Activated CD8-positive, alpha-beta T cell treated with anti-CD3 and anti-CD28 coated beads for 36 hours (primary cell): ENCODE measurements at places on chromosomes 12 and 14.

DNA sequence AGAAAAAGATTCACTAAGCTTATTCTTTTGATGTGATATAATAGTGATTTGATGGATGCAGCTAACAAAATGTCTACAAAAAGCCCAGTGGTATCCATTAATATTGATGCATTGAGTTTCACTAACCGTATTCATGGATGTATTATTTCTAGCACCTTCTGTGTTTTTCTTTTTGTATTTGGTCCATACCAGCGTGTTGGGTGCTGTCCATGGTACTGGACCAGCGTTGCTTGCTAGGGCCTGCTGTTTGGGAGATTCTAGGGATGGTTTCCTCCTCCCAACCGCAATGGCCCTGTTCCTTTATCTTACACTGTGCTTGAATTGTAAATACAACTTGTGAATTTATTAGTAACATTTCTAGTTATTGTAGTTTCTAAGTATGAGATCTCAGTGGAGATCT, 31.7 kb downstream of the ANO4 start:
- DNase-seq: peak; percentile 33

DNA sequence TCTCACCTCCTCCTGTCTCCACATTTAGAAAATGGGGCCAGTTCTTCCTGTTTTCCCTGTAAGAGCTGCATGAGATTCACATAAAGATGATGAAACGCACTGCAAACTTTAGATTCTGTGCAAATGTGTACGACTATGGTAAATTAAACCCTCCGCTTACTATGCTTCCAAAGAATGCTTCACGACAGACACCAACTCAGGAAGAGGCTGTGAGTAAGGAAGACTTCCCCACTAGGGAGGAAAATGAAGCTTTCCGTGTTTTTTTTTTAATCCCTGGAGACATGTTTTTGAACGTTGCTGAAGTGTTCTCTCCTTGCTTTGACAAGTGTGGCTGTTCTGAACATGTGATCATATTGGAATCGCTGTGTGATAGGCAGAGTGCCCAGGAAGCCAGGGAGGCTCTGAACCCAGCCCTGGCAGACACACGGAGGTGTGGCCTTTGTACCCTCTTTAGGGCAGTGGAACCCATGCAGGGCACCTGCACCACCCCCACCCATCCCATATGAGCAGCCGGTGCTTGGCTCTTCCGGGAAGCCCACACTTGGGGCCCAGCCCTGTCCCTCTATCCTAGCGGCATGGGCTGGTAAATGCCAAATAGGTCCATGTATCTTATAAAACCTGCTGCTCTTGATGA, 7.5 kb upstream of the SYNE3 start:
- DNase-seq: peak; percentile 75

DNA sequence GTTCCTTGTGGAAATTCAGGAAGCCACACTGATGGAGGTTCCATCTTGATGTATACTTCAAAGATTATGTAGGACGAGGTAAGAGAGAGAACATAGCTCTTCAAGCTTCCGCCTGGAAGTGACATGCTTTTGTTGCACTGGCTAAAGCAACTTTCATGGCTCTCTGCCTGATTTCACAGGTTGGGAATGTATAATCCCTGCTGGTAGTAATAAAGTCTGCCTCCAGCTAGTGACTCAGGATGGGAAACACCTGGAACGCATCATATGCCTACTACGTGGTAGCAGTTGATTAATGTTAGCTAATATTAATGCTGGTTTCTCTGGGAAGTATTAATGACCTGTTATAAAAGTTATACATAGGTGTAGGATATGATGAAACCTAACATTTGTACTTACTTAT, 71.1 kb downstream of the PELI2 start:
- no peak for DNase-seq

- DNase-seq: no peak
Measured at GRCh38 chr14:61406198-61406597, 84.8 kb downstream of the PRKCH start.

- peak; percentile 65 for DNase-seq
Measured at GRCh38 chr14:104689109-104689880, at the start of gene INF2. Gene INF2, plus strand, starts transcription at chr14:104689618. Its CDS starts 11,748 bp downstream, at chr14:104701366.

DNA sequence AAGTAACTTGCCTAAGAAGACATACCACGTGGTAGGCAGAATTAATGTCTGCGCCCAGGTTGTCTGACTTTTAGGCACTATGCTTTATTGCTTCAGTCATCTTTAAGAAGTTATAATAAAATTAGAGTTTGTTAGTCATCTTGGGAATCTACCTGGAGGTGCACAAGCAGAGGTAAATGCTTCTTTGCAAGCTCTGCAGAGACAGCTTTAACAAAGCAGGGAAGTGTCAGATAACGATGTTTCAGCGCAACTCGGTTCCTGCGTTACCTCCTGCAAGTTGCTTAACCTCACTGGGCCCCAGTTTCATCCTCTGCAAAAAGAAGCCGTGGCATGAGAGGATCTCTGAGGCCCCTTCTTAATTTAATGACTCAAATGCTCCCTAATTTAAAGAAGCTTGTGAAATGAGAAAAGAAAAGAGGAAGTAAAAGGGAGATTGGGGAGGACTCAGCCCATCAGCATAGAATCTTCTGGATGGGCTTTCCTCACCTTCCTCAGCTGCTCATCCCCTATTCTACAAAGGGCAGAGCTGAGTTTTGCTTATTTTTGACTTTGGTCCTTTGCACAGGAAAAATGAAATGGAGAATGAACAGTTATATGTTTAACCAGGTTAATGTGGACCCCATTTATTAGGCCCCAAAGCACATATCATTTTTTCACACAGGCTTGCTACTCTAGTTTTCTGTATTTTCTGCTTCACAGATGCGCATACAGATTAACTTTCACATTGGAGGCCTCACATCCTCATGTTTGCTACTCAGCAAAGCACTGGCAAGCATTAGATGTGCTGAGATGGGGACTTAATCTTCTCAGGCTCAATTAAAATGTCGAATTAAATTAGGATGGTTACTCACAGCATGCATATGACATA, 5.1 kb downstream of the ARHGDIB start:
- DNase-seq: peak; percentile 62

- DNase-seq: no peak
Measured at GRCh38 chr12:43352001-43352400, 200.0 kb downstream of the ADAMTS20 start.

GRCh38 chr12:51904951-51905470, 2.3 kb upstream of the ACVRL1 start:
- no peak for DNase-seq

GRCh38 chr14:87992346-87992717, 650 bp downstream of the GALC start:
- DNase-seq: no peak

GRCh38 chr12:123115409-123116121, 35.3 kb downstream of the PITPNM2 start:
- DNase-seq: peak; percentile 46

DNA sequence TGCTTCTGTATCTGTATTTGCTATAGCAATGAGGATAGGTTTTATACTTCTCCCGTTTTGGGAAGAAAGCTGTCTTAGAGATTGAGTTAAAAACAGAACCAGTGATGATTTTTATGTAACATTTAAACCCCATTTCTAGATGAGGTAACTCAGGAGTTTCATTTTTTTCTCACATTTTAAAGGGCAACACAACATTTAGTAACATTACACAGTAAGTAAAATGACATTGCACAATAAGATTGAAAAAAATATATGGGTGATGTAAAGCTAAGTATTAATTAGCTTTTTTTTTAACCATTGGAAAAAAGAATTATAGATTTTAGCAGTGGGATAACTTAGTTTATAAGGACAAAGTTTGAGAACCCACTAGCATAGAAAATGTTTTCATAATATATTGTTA, 25.2 kb upstream of the SCFD1 start:
- DNase-seq: no peak
